ENCODE measurements at places on chromosomes 1 and 21.
A peak's percentile ranks its signal among the peaks of the same experiment; 100 is the strongest.

DNA sequence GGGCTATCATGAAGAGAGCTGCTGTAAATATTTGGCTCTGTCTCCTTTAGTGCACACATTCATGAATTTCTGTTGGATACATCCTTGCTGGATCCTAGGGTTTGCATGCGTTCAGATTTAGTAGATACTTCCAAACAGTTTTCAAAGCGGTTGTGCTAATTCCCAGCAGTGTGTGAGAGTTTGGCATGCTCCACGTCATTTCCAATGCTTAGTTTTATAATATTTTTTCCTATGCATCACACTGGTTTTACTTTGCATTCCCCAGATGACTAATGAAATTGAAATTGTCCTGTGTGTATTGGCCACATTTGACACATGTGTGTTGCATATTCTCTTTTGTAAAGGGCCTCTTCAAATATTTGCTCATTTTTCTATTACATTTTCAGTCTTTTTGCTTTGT lies 18.5 kb upstream of the AADACL3 start:
- DNase-seq = no peak

DNA sequence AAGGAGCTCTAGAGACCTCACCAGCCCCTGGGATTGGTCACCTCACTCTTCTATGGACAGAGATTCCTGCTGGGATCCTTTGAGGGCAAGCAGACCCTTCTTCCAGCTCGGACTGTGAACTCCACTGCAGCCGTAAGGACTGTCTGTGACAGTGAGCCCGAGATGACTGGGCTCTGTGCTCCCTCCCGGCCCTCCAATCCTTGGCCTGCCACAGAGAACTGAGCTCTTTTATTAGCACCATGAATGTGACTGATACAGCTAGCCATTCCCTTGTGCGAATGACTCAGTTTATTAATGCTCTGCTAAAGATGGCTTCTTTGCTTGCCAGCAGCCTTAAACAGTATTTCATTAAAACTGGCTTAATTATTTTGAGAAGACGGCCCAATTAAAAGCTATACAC lies 194.6 kb upstream of the LMO4 start:
- no peak for DNase-seq

DNA sequence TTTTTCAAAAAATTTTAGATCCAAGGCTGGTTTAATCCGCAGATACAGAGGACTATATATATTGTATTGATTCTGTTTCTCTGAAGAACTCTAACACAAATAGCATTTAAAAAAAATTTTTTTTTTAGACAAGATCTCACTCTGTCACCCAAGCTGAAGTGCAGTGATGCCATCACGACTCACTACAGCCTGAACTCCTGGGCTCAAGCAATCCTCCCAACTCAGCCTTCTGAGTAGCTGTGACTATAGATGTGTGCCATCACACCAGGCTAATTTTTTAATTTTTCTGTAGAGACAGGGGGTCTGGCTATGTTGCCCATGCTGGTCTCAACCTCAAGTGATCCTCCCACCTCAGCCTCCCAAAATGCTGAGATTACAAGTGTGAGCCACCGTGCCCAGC lies 3.0 kb downstream of the ANKRD45 start:
- DNase-seq = no peak

DNA sequence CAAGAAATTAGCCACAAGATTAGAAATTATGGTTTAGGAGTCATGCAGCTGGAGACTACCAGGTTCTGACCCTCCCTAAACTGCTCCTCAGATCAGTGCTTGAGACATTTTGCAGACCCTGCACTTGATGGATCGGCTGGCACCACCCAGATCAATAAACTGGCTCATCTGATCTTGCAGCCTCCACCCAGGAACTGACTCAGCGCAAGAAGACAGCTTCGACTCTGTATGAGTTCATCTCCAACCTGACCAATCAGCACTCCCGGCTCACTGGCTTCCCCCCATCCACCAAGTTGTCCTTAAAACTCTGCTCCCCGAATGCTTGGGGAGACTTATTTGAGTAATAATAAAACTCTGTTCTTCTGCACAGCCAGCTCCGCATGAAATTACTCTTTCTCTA lies 40.0 kb downstream of the L1TD1 start:
- no peak for DNase-seq

DNA sequence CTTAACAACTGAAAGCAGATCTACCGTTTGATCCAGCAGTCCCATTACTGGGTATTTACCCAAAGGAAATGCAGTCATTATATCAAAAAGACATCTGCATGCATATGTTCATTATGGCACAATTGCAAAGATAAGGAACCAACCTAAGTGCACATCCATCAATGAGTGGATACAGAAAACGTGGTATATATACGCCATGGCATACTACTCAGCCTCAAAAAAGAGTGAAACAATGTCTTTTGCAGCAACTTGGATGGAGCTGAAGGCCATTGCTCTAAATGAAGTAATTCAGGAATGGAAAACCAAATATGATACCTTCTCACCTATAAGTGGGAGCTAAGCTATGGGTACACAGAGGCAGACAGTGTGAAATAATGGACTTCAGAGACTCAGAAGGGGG lies 169.3 kb downstream of the ZBTB18 start:
- no peak for DNase-seq

DNA sequence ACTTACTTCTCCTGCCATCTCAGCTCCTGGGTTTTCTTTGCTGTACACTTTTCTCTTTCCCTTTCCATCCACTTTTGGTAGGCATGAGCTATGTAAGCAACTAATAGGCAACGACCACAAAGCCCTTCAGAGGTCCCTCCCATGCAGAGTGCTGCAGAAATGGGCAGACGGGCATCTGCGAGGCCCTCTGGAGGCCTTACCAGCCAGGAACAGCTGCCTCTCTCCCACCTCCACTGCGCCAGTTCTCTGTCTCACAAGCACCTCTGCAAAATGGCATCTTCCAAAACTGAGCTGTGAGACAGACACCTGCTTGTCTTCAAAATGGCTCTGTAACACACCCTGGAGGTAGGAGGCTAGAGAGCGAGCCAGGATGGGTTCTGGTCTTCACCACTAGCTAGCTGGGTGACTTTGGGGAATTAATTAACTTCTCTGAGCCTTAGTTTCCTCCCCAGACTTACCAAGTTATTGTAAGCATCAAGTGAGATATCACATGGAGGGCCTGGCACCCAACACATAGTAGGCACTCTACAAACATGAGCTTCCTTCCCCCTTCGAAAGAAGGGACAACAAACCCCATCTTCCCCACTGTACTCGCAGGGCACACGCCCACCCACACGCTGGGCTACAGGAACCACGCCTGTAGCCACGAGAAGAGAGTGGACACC lies 62.0 kb downstream of the BCAR3 start:
- no peak for DNase-seq

DNA sequence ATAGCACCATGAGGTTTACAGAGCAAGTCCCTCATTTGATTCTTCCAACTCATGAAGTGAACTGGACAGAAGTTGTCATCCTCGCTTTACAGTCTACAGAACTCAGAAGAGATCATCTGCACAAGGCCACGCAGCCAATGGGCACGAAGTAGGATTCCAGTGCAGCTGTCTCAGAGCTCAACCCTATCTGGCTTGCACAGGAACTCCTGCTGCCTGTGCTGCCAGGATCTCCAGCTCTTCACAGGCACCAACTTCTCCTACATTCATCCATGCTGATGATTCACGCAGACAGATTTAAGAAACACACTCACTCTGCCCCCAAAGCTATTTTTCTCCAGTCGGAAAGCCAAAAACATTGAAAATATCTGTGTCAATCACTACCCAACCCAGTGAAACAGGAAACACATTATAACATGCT lies 157.0 kb downstream of the RERE start:
- DNase-seq = no peak

GRCh38 chr1:230747890-230748800 lies 957 bp downstream of the CAPN9 start:
- DNase-seq = no peak

DNA sequence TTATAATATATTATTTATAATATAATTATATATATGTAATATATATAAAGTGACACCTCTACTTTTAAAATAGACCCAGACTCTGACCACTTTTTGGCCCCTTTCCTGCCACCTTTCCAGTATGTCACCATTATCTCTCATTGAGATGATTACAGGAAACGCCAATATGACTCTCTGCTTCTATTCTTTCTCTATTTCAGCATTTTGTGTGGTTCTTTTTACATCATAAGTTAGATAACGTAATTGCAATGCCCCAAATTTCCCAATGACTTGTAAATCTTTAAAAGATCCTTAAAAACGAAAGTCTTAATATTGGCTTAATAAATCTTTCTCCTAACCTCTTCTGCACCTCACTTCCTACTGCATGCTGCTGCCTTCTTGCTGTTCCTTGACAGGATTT lies 8.1 kb upstream of the GBP5 start:
- no peak for DNase-seq

DNA sequence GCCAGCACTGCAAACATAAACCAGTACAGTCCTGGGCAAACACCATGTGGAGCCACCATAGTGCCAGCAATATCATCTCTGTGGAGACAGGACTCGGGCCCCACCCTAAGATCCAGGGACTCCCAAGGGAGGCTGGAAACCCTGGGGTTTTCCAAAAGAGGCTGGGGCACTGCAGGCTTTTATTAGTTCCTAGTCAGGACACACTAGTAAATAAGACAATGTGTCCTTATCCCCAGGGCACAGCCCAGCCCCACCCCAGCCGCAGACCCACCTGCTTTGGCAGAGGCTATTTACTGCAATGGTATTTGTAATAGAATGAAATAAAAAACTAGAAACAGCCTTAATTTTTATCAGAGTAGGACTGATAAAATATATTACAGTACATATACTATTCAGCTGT lies 486 bp upstream of the GJB3 start:
- DNase-seq = no peak

GRCh38 chr1:56255516-56256152 lies 323.7 kb downstream of the PLPP3 start:
- no peak for DNase-seq

GRCh38 chr1:229557200-229557850 lies 1.2 kb downstream of the ABCB10 start:
- DNase-seq = no peak

DNA sequence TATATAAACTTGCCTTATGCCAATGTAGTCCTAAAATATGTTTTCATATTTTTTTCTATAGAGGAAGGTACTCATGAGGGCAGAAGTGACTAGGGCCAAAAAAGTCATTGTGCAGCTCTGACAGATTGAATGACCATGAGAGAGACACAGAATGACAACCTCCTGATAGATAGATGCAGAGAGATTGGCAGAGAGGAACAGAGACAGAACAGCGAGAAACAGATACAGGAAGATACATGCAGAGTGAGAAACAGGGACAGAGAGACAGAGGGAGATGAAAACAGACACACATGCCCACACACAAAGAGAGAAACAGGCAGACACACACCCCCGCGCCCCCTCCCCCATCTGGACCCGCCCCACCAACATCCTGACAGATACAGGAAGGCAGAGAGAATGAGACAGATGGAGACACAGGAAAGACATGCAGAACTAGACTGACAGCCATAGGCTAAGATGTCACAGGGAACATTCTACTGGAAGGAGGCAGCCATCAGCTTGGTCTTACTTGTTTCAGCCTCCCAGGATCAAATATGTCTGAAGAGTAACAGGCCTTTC lies 211.1 kb downstream of the ST6GALNAC3 start:
- DNase-seq = no peak

GRCh38 chr21:25036775-25037174 lies 570.5 kb downstream of the MRPL39 start:
- DNase-seq = no peak

GRCh38 chr1:16391411-16391810 lies 24.4 kb downstream of the SZRD1 start:
- peak; percentile 9 for DNase-seq

DNA sequence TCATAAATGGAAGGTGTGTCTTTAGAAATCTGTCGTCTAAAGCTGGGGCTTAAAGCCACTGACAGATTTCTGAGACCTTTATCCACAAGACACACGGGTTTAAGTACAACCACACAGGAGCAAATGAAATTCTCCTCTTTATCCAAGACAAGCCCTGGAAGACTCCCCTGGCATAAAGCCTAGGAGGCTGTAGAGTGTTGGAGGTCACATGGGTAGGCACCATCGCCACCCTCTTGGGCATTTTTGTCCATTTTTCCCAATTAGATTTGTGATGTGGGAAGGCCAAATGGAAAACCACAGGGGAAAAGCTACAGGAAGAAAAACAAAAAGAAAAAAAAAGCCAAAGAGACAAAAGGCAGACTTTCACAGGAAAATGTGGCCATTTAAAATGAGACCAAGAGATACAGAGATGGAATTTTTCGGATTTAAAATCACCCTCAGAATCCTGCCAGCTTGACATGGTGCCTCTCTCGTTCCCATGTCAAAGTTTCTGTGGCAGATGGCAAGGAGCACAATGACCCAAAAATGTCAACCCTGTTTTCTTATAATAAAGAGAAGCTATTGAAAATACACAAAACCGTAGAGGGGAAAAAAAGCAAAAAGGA lies 91.9 kb downstream of the PLD5 start:
- no peak for DNase-seq

DNA sequence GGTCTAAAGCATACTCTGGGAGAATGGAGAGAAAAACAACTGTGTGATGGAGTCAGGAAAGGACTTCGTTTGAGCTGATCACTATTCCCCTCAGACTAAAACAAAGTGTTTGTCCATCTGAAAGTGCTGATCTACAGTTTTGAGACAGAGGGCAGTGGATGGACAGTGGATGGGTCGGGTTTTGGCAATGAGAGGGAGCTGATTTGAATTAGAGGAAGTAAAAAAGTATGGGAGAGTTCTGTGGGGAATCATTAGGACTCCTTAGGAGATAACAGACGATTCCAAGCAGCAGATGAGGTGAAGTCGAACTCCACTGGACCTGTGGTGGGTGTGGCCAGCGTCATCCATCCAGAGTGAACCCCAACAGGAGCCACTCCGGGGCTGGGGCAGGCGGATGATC lies 62.3 kb downstream of the PTGS2 start:
- no peak for DNase-seq

DNA sequence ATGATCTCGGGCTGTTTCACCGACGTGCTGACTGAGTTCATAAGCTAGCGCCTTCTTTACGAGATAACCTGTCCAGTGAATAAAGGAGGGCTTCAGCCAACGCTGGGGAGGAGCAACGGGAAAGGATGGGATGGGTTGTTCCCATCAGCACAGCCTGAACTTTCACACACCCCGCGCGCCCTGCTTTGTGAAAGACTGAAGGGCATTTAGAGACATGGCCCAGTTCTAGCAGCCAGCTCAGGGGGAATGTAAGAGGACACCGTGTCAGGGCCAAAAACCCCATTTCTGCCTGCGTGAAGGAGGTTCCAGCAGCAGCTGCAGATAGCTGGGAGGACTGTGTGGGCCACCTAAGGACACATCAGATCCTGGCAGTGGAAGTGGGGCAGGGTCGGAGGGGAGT lies 255.1 kb upstream of the RAB4A start:
- no peak for DNase-seq

DNA sequence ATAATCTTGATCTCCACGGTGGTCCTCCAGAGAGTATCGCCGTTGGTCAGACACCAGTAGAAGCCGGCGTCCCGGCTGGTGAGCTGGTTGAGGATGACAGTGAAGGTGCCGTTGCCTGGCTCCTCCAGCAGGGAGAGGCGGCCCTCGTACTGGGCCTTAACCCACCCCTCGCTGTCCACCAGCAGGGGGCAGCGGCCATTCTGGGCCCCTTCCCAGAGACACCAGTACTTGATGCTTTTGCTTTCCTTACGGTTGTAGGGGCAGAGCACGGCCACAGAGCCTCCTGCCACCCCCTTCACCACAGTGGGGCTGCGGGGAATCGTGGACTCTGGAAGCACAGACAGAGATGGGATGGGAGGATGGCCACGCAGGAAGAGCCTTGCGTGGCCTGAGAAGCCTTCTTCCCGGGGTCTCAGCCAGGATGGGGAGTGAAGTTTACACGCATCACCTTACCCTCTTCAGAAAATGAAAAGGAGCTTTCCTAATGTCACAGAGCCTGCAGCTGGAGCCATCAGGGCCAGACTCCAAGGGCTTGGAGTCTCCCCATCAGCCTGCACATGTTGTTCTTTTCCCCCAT lies 10.7 kb downstream of the PIGR start:
- no peak for DNase-seq

- no peak for DNase-seq
These were observed 1.6 kb downstream of the S100A16 start for GRCh38 chr1:153611356-153611755.

Measured in stimulated activated CD8-positive, alpha-beta memory T cell treated with anti-CD3 and anti-CD28 coated beads, Interleukin-15, amount 100 ng/mL, for 48 hours (primary cell).